ENCODE measurements at places on chromosomes 3 and 15.

DNA sequence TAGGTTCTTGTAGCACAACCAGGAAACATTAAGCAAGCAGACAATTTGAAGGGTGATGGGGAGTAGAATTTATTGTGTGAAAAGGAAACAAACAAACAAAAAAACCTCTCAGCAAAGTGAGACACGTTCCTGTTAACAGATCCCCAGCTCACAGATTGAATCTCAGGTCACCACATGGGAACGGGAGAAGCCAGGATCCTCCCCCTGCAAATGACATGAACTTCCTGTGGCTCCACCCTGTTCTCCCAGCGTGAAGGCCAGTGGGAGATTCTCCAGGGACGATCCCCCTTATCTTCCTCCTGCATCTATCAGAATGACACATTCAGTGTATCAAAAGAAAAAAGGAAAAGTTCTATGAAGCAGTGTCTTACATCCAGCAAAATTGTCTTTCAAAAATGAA is 1488.1 kb downstream of the OTOL1 start:
- no peak for ATAC-seq

GRCh38 chr3:129934234-129935123 is 40.0 kb upstream of the TRH start:
- peak; percentile 52 for ATAC-seq

DNA sequence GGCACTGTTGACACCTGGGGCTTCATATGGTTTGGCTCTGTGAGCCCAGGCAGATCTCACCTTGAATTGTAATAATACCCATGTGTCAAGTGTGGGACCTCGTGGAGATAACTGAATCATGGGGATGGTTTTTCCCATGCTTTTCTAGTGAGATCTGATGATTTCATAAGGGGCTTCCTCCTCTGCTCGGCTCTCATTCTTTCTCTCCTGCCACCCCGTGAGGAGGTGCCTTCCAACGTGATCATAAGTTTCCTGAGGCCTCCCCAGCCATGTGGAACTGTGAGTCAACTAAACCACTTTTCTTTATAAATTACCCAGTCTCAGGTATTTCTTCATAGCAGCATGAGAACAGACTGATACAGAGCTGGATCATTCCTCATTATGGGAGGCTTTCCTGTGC is 655.9 kb upstream of the ADAMTS9 start:
- no peak for ATAC-seq

- ATAC-seq = no peak
Observed at GRCh38 chr15:92818651-92819277, 81.4 kb upstream of the CHD2 start.

GRCh38 chr3:2452249-2452648 is 353.6 kb downstream of the CNTN4 start:
- ATAC-seq = no peak

DNA sequence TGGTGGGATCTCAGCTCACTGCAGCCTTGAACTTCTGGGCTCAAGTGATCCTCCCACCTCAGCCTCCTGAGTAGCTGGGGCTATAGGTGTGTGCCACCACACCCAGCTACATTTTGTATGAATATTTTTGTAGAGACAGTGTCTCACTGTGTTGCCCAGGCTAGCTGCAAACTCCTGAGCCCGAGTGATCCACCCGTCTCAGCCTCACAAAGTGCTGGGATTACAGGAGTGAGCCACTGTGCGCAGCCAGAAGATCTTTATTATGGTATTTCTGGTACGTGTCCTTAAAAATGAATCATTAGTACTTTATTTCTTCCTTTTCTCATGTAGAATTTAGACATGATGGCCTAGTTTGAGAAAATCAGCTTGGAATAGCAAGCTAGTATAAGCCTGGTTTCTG is 153.3 kb downstream of the BCHE start:
- ATAC-seq = no peak

- ATAC-seq = no peak
Observed at GRCh38 chr3:186538779-186539178, 5.4 kb downstream of the CRYGS start.

DNA sequence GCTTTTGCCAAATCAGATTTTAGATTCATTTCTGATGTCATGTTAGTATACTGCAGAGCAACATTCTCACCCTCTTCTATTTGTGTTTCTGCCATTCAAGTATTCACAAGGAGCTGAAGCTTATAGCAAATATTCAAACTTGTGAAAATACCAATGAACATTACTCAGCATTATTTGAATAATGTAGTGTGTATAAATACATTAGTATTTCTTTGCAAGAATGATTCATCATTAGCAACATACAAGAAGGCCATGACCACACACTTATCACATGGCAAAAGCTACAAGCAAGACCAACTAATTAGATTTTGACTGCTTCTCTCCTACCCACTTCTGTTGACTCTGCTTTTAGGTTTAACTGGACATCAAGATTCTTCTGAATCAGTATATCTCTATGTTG is 124.9 kb downstream of the IGSF11 start:
- no peak for ATAC-seq

GRCh38 chr15:71414853-71415252 is 299.6 kb downstream of the THSD4 start:
- peak; percentile 36 for ATAC-seq

GRCh38 chr3:114447950-114448479 is 154.2 kb downstream of the TIGIT start:
- no peak for ATAC-seq

- ATAC-seq = no peak
Observed at GRCh38 chr3:87145553-87145952, 81.6 kb upstream of the CHMP2B start.

GRCh38 chr3:178827285-178827856 is 244.2 kb downstream of the ZMAT3 start:
- peak; percentile 56 for ATAC-seq

DNA sequence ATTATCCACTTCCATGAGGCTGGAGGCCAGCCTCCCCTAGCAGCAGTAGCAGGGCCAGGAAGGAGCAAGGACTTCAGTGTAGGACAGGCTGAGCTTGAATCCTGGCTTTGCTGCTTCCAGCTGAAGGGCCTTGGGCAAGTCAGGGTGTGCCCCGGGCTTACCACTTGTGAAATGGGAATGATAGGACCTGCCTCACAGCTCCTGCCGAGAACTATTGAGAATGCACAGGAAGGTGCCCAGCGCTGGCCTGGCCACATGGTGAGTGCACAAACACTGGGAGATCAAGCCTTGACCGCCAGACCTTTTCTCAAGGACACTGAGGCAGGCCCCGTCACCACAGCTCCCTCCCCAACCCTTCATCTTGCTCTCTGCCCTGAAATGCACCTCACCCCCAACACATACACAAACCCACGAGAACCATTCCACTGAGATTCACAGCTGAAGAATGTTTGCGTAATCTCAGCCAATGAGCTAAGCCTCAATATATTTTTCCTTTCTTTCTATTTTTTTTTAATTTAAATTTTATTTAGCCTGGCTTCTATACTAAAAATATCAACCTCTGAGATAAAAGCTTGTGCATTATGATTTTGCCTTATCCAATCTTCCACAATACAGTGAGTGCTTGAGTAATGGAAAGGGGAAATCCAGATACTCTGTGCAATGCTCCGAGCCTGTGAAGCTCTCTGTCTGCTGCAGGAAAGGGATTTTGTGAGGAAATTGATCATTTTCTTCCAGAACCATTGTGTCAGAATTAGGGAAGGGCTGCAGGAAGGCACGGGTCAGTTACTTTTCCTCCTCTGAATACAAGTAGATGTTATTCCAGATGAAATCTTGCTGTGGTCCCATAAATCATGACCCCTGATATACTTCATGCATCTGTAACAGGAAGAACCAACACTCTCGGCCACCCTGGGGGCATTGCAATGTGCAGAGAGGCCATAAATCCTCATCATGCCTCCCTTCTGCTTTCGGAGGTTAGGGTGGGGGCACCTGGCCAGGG is 193.9 kb downstream of the TLE3 start:
- peak; percentile 69 for ATAC-seq

DNA sequence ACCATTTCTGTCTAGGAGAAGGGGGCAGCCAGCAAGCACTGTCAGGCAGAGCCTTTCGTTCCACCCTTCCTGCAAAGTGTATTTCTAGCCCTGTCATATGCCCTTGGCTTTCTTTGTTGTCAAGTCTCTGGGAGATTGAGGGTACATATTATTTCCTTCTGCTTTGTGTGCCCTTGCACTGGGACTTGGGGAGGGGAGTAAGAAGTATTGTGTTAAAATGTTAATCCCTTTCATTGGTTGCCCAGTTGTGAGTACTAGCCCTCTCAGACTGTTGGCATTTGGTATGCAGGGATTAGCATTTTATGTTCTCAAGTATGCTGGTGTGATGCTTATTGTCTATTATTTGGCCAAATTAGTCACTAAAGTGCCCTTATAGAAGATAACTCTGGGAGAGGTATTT is 63.9 kb downstream of the RBM6 start:
- peak; percentile 63 for ATAC-seq

DNA sequence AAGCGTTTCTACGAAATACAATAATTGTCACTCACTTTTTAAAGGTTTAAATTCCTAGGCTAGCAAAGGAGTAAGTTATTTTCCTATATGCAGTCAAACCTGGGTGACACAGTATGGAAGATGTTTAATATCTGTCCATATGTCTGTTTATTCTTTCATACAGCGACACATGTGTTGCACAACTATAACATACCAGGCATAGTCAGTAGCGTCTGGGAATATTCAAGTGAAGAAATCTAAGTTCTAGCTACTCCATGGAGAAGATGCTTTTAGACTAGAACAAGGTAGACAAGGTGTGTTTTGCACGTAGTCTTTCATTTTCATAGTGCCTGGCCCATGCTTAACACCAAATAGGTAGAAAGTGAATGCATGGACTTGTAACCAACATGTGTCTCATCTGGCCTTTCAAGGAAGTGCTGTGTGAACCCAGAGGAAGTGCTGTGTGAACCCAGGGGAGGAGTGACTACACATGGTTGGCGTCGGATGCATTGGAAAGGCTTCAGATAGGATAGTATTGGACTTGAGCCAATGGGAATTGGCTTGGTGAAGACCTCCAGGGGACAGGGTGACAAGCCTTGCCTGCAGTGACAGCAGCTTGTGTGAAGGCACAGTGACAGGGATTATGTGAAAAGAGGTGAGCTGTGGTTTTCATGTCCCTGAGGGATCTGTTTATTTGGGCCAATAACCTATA is 267.0 kb downstream of the PTPRG start:
- ATAC-seq = no peak

DNA sequence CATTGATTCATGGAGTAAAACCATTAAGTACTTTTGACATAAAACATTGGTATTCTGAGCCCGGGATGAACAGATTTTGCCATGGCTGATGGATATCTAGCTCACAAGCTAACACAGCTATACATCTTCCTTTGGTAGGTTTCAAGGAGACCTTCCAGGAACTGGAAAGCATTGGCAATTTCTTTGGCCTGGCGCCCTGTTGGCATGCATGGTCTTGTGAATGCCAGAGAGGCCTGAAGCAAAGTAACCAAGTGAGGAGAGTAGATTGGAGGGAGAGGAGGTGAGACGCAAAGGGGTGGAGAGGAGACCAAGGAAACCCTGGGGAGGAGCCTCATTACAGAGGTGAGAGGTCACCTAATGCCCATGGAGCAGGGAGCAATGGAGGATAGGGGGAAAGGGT is 67.2 kb downstream of the SQOR start:
- ATAC-seq = no peak

- no peak for ATAC-seq
Observed at GRCh38 chr15:77508541-77509243, 88.0 kb downstream of the HMG20A start.

DNA sequence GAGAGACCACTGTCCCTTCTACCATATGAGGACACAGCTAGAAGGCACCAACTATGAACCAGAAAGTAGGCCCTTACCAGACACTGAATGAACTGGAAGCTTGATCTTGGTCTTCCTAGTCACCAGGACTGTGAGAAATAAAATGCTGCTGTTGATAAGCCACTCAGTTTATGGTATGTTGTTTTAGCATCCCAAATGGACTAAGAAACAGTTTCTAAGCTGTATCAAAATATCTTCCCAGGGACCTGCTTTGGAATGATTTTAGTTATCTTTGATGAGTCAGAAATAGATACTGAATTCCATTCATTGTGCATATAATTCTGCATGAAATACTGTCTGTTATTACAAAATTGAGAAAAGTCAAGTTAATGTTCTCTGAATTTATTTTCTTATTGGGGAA is 18.6 kb downstream of the WDR76 start:
- no peak for ATAC-seq

DNA sequence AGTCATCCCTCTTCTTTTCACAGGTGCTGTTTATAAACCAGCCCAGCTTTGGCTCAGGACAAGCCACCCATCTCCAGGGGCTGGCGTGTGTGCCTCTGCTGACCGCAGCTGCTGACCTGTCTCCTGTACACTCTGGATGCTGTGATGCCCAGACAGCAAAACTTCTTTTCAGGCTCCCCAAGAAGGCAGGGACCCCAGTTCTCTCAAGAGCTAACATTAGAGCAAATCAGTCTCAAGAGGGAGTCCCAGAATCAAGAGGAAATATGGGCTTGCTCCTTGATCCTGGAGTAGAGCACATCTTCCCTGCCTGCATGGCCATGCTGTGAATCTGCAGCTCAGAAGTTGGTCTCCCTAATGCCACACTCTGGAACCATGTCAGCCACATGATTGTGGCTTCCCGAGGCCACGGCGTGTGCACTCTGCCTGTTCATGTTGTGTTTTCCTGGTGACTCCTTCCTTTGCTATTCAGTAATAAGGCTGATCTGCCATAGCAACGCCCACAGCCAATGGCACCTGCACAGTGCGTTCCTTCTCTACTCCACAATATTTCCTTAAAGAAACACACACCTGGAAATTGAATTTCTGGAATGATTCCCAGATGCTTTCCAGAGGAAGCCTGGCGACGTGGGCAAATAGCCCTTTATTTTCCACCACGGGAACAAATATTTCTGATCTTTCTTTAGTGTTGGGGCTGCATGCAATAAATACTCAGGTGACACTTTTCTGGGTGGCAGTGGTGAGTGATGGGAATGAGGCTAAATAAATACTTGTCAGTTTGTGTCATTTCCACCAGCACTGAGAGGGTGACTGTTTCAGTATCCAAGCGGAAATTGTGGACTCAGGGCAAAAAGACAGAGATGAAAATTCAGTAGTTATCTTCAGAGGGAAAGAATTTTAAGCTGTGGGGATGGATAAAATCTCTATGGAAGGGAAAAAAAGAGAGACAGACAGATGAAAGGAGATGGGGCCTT is 21.9 kb upstream of the THSD4 start:
- no peak for ATAC-seq

DNA sequence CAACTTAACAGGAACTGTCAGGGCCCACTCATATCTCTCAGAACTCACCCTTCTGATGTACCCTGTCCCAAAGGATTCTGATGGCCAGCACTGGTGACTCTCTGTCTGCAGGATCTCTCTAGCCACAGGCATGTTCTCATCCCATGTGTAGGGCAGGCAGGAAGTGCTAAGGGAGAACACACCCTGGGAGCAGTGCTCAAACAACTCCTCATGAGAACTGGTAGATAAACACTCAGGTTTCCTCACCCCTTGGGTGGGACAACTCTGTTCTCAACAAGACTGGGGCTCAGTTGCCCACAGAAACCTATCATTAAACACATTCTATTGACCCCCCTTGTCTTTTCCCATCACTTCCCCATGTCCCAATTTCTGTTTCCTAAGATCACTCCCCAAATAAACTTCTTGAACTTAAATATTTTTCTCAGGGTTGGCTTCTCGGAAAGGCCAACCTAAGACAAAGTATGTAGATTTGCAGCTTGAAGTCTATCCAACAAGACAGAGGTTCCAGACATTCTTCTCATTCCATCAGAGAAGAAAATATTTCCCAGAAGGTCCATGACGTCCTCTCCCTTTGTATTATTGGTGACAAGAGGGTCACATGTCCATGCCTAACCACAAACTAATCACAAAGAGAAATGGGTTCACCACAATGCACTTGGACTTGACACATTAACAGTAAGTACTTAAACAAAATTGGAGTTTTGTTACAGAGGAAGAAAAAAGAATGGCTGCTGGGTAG is 276.6 kb upstream of the GADL1 start:
- ATAC-seq = peak; percentile 85

GRCh38 chr3:172517859-172518466 is 5.3 kb downstream of the TNFSF10 start:
- ATAC-seq = no peak
